ENCODE measurements at places on chromosomes 5 and 9.

- no peak for DNase-seq
These were observed 512.9 kb upstream of the PTGER4 start for GRCh38 chr5:40166802-40167201.

DNA sequence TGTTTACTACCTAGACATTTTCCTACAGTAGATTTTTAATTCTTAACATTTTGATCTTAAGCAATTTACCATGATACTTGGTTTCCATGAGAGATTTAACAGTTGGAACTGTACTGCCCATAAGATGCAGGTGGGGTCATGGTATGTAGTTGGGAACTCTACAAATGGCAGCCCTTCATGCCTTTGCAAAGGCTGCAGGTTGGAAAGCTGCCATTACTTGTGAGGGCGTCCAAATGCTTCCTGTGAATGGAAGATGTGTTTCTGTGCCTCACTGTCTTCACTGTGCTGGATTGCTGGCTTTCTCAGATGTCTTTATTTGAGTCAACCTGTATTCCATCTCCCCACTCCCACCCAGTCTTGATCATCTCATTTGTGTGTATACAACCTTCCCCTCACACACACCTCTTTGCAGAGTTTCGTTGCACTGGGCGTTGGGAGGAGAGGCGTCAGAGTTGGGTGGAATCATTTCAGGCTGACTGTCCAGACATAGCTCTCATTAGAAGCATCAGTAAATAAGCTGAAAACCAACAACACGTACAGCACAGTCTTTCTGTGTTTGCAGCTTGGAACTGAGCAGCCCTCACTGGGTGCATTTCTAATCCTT is 14.8 kb upstream of the ABL1 start:
- no peak for DNase-seq

GRCh38 chr5:157914151-157914788 is 55.3 kb upstream of the CLINT1 start:
- DNase-seq: no peak

DNA sequence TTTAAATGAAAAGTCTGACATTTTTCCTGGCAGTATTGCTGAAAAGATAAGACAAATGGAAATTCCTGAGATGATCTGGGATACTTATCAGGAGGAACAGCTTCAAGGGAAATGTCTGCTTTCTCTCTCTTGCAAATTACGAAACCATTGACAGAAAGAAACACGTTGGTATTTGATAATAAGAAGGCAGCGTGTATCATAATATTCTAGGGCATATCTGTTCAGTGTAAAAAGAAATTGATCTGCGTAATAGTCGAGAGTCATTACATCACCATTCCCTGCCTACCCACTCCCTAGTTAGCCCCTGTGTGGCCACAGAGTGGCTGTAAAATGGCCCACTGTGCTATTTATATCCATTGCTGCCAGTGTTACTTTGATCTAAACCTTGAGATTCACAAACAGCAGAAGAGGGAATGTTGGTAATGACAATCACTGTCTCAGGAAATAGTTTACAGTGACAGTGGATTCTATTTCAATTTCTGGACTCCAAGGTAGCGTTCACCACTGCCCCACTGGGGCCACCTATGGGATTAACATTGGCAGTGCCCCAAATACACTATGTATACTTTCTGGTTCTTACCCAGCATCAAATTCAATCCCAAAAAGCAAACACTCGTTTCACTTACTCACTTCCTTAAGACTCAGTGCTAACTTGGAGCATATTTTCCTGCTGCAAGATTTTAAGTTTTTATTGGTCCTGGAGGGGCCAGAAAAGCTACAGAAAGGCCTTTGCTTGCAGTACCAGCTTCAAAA is 133.4 kb upstream of the GAS1 start:
- peak; percentile 12 for DNase-seq

- DNase-seq: no peak
These were observed 15.8 kb upstream of the NRARP start for GRCh38 chr9:137317718-137318511.

DNA sequence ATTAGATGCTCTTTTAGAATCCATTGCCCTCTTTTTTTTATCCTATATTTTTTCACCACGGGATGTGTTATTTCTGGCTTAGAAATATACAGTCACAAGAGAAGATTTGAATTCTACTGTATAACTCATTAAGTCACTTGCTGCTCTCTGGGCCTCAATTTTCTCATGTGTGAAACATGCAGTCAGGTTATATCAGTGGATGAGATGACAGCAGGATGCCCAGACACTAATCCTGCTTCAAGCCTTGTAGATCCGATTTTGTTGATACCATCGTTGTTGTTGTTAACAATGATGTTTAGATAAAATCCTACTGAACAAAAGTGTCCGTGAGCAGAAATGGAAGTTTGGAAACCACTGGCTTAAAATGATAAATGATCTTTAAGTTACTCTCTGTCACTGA is 421.9 kb upstream of the DMAC1 start:
- DNase-seq: no peak

DNA sequence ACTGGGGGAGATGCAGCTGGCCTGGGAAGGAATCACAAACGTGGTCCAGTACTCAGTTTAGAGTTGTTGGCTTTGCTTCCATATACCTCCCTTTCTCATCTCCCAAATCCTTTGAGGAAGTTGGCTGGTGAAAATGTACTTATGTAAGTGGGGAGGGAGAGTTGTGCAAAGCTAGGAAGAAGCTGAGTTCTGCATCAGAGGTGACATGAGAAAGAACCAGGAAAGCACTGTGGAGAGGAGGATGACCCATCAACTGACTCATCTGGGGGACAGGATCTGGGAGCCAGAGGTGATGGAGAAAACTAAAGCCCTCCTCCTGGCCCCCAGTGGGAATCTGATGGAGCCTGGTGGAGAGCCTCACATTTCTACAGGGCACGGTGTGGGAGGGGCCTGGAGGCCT is 16.2 kb downstream of the KCNMB1 start:
- DNase-seq: no peak

- no peak for DNase-seq
These were observed 61.7 kb downstream of the MRPL36 start for GRCh38 chr5:1737790-1738405.

GRCh38 chr5:139739150-139739974 is 56.2 kb upstream of the PSD2 start:
- no peak for DNase-seq

GRCh38 chr5:163914910-163915309 is 409.5 kb downstream of the MAT2B start:
- DNase-seq: no peak

DNA sequence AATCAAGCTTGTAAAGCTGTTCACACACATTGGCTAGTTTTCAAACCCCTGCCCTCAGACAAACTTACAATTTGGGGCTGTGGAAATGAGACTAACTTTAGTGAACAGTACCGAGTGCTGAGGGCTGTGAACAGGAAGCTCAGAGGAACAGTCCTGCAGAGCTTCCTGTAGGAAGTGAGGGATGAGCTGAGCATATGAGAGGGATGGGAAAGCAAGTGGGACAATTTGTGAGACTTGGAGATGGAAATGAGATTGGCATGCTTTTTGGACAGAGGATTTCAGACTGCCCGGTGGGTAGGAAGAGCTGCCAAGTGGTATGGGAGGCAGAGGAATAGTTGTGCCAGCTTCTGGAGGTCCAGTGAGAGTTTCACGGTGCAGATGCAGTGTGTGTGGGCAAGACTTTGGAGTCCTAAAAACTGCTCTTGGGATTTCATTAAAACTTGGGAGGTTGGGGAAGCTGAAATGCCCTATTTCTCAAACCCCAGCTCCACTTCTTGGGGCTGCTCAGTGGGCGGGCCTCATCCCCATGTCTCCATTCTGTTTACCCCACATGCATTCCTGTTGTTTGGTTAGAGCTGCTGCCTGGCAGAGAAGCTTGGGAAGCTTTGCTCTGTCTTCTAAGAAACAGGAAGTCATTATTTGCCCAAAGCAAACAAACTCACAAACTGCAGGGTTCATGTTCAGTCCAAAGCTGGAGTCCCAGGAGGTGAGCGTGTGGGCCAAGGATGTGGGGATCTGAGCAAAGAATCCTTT is 267.5 kb downstream of the ZSWIM6 start:
- DNase-seq: peak; percentile 36

- DNase-seq: peak; percentile 54
These were observed 52.4 kb downstream of the CDC14B start for GRCh38 chr9:96567203-96567700.

- DNase-seq: no peak
These were observed 428.2 kb downstream of the CDK5RAP2 start for GRCh38 chr9:120151806-120152205.

- DNase-seq: no peak
These were observed 514.8 kb downstream of the RAB3C start for GRCh38 chr5:59097712-59098111.
